ENCODE measurements at places on chromosomes 4 and X.

DNA sequence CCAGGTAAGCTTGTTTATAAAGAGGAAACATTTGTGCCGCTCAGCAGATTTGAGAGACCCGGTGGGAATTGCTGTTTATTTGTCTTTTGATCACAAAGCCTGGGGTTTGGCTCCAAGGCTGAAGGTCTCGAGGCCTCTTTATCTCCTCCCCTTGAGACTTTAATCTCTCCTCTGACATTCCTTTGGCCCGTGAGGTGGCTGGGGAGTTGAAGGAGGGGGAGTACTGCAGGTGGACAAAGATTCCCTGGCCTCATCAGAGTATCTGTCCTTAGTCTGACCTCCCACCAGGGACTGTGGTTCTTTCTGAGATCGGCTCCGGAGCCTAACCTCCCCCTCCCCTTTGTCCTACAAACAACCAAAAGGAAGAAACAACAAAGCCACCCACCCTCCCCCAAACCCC lies 216.5 kb downstream of the MID1IP1 start:
- no peaks in the 10 kb centered on the region for H3K36me3 ChIP-seq
- H3K4me1 ChIP-seq: peaks cover 12% of the 10 kb centered on the region
- H3K4me3 ChIP-seq: no peak overlapping the region
- no peak overlapping the region for H3K27ac ChIP-seq

GRCh38 chrX:130606425-130606824 lies 204.6 kb downstream of the RBMX2 start:
- H3K27ac ChIP-seq: no peak overlapping the region
- peaks cover 4% of the 10 kb centered on the region for H3K27me3 ChIP-seq
- H3K36me3 ChIP-seq: no peaks in the 10 kb centered on the region
- DNase-seq: no peak
- H3K4me1 ChIP-seq: no peaks in the 10 kb centered on the region

DNA sequence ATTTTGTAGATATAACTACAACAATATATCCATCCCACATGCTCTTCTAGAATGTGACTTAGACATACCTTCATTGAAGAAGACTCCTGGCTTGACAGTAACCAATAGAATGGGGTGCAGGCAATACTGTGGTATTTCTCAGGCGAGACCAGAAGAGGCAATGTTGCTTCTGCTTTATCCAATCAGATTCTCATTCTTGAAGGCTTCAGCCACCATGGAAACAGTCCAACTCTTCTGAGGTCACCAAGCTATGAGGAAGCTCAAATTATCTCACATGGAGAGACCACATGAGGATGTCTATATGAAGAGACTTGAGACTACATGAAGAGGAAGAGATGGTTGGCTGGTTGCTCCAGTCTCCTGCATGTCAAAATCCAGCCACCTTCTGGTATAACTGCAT lies 469.9 kb downstream of the PCDH10 start:
- no peaks in the 10 kb centered on the region for H3K4me1 ChIP-seq
- no peaks in the 10 kb centered on the region for H3K27me3 ChIP-seq
- no peak for DNase-seq
- H3K27ac ChIP-seq: no peak overlapping the region
- no peaks in the 10 kb centered on the region for H3K36me3 ChIP-seq

DNA sequence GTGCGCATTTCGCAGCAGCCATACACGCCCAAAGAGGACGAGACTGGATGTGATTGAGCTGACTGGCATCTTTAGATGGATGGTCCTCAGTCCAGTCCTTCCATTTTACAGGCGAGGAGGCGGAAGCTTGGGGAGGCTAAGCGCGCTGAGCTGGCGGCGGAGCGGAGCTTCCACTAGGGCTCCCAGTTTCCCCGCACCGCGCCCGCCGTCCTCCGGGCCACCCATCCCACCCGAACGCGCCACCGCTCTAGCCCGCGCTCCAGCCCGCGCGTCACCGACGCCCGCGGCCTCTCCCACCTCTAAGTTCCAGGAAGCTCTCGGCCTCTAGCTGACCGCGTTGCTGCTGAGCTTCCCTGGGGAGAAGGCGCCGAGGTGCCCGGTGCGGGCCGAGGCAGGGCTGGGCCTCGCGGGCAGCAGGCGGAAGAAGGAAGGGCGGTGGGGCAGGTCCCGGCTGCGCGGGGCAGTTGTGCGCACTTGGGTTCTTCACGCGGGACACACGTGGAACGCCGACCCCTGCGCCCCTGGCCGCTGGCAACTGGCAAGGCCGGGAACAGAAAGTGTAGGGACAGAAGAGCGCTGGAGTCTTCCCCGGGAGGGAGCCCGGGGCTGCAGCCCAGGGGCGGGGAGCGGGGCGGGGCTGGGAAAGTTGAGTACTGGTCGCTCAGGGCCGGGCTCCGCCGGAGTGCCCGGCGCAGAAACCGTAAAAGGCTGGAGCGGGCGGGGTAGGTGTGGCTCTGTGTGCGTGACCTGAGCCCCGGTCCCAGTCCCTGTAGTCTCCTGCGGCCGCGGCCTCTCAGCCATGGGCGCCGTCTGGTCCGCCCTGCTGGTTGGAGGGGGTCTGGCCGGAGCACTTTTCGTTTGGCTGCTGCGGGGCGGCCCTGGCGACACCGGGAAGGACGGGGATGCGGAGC lies at the start of gene STBD1:
STBD1 (plus strand) TSS at position 763 of the 911 bp plus-strand sequence; CDS start at position 800, 37 bp downstream.
- peaks cover 4% of the 10 kb centered on the region for H3K36me3 ChIP-seq
- peak within 1 kb of the TSS; percentile 60 for H3K27ac ChIP-seq
- H3K27me3 ChIP-seq: no peaks in the 10 kb centered on the region

DNA sequence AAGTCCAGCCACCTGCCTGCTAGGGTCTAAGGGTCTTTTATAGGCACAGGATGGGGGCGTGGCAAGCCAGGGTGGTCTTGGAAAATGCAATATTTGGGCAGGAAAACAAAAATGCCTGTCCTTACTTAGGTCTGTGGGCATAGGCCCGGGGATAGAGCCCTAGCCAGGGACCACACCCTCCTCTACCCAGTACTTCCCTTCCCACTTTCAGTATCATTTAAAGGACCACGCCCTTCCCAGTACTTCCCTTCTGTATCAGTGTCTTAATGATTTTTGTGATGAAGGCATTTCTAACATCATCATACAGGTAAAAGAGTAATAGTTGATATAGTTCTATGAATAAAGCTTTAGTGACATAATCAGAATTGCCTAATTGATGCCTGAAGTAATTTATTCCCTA lies 11.4 kb downstream of the BANK1 start:
- no peaks in the 10 kb centered on the region for H3K36me3 ChIP-seq
- H3K4me3 ChIP-seq: no peak overlapping the region
- H3K4me1 ChIP-seq: no peaks in the 10 kb centered on the region
- no peak for DNase-seq
- no peaks in the 10 kb centered on the region for H3K27me3 ChIP-seq
- no peak overlapping the region for H3K27ac ChIP-seq

GRCh38 chrX:136176399-136176825 lies 29.1 kb downstream of the FHL1 start:
- H3K4me3 ChIP-seq: no peak overlapping the region
- no peaks in the 10 kb centered on the region for H3K36me3 ChIP-seq
- no peak for DNase-seq

DNA sequence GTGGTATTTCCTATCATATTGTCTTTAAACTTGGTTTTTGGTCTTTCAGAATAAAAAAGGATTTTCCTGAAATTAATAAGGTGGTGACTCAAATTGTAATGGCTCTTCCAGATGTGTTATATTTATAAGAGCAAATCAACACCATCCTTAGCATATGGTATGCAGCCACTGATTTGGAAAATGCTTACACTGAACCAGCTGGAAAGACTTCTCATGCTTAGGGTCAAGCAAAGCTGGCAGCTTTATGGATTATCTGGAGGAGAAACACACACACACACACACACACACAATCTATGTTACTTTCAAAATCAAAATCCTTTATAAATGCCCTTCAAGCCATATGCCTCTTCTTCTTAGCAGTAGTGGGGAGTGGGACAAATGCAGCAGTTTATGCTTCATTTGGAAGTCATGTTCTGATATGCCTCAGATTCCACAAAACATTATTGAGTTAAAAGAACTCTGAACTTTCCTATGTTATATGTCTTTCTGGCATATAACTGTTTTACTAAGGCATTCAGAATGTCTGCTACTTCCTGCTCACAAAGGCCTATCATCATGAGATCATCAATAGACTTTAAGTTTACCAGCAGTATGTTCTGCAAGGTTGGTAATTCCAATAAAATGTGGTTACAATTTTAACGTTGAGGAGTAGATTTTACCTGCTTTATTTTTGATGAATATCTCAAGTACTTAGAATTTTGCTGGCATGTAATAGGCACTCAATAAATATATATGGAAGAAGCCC lies 72.9 kb upstream of the PRDM5 start:
- no peak overlapping the region for H3K27ac ChIP-seq
- no peak for DNase-seq
- no peak overlapping the region for H3K4me3 ChIP-seq
- no peaks in the 10 kb centered on the region for H3K36me3 ChIP-seq
- no peaks in the 10 kb centered on the region for H3K4me1 ChIP-seq
- H3K27me3 ChIP-seq: no peaks in the 10 kb centered on the region

DNA sequence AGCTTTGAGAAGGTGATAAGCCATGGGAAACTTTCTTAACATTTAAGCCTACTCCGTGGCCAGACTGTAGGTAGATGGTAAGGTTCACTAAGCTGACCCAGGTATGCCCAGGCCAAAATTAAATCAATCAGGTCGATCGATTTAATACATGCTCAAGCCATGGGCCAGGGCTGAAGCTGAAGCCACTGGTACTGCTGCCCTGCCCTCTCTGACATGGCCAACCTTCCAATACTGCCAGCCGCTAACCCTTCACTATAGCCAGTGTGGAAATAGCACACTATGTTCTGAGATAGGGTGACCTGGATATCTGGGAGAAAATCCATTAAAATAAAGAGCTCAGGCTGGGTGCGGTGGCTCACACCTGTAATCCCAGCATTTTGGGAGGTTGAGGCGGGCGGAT lies 31.6 kb downstream of the TSC22D3 start:
- H3K27ac ChIP-seq: no peak overlapping the region
- no peaks in the 10 kb centered on the region for H3K36me3 ChIP-seq
- H3K27me3 ChIP-seq: peaks cover 41% of the 10 kb centered on the region
- H3K4me3 ChIP-seq: no peak overlapping the region
- H3K4me1 ChIP-seq: peaks cover 6% of the 10 kb centered on the region
- DNase-seq: no peak

DNA sequence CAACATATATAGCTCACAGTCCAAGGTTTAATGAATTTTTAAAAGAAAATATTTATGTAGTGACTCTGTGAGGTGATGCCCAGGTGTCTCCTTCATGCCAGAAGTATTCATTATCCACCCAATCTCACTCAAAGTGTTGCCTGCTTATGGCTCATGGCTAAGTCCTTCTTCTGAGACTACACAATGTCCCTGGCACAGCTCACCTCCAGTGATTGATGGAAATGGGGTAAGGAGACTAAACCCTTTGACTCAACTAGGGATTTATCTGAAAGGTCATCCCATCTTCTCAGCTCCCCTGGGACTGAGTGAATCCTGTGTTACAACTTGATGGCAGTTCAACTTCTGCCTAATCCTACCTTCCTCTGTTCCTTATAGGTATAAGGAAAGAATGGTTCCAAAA lies 74.2 kb downstream of the FAM13A start:
- peaks cover 12% of the 10 kb centered on the region for H3K4me1 ChIP-seq
- no peak for DNase-seq
- H3K27me3 ChIP-seq: no peaks in the 10 kb centered on the region
- H3K36me3 ChIP-seq: no peaks in the 10 kb centered on the region

DNA sequence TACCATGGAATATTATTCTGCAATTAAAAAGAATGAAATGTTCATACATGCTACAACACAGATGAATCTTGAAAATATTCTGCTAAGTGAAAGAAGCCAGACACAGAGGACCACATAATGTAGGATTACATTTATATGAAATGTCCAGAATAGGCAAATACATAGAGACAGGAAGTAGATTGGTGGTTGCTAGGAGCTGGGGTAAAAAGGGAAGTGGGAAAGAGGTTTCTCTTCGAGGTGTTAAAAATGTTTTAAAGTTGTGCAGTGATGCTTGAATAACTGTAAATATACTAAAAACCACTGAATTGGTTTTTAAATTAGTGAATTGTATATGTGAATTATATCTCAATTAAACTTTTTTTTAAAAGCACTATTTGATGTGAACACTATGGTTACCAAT lies 3.6 kb upstream of the NXT2 start:
- no peak overlapping the region for H3K27ac ChIP-seq
- H3K36me3 ChIP-seq: no peaks in the 10 kb centered on the region
- peaks cover 6% of the 10 kb centered on the region for H3K4me1 ChIP-seq
- no peak overlapping the region for H3K4me3 ChIP-seq
- DNase-seq: no peak
